Activated CD8-positive, alpha-beta memory T cell treated with anti-CD3 and anti-CD28 coated beads, Interleukin-2, amount 10 ng/mL, durations not matched to agents 7 days and 5 days (primary cell): ENCODE measurements at places on chromosomes 3 and 15. TPM values are rescaled to one million over a fixed set of nuclear protein-coding genes. Genes with fewer than 3 reads are reported as not detected.

Gene ANKUB1
- total RNA-seq = not detected

Gene CAPN3
- 3.6 TPM for total RNA-seq

Gene ADAMTS17
- 1.9 TPM for total RNA-seq

Gene AGTR1
- not detected for total RNA-seq

Gene GDPGP1
- 7.0 TPM for total RNA-seq

Gene KNG1
- not detected for total RNA-seq

Gene GRIP2
- not detected for total RNA-seq

Gene PDIA3
- total RNA-seq = 293 TPM

Gene NEK10
- 0.70 TPM for total RNA-seq

Gene TUSC7
- not detected for total RNA-seq

Gene FAM98B
- total RNA-seq = 34.8 TPM

Gene GCNT3
- not detected for total RNA-seq

Gene UBAP1L
- 4.7 TPM for total RNA-seq

Gene C3orf49
- total RNA-seq = not detected

Gene VILL
- total RNA-seq = 15.4 TPM

Gene PCCB
- 34.5 TPM for total RNA-seq

Gene SEMA6D
- not detected for total RNA-seq

Gene ZDHHC23
- 3.9 TPM for total RNA-seq

Gene TNFAIP8L3
- not detected for total RNA-seq

Gene ALG1L2
- 0.66 TPM for total RNA-seq

Gene CCDC54
- total RNA-seq = not detected

Gene FOXB1
- total RNA-seq = 1.2 TPM

Gene LCTL
- not detected for total RNA-seq

Gene GOLGA6B
- total RNA-seq = not detected

Gene LYSMD4
- total RNA-seq = 8.5 TPM

Gene RBP2
- not detected for total RNA-seq

Gene LIPH
- total RNA-seq = not detected

Gene CFAP100
- total RNA-seq = not detected

Gene DGKG
- total RNA-seq = 0.20 TPM

Gene UBA7
- 212 TPM for total RNA-seq

Gene MTMR10
- total RNA-seq = 21.4 TPM

Gene SLC22A13
- total RNA-seq = 0.47 TPM

Gene CPB1
- total RNA-seq = not detected

Gene BFSP2
- total RNA-seq = 1.2 TPM

Gene AHSG
- not detected for total RNA-seq

Gene TMEM207
- total RNA-seq = not detected

Gene LINGO1
- not detected for total RNA-seq

Gene ZBED2
- 90.6 TPM for total RNA-seq

Gene SPESP1
- total RNA-seq = 0.70 TPM

Gene PYGO1
- not detected for total RNA-seq

Gene RNF111
- total RNA-seq = 39.8 TPM

Gene FANCD2OS
- total RNA-seq = not detected

Gene ASTE1
- total RNA-seq = 14.2 TPM

Gene CLDN18
- not detected for total RNA-seq

Gene POPDC2
- total RNA-seq = 3.1 TPM

Gene C3orf22
- not detected for total RNA-seq
